ENCODE measurements at places on chromosomes 3 and 15.

DNA sequence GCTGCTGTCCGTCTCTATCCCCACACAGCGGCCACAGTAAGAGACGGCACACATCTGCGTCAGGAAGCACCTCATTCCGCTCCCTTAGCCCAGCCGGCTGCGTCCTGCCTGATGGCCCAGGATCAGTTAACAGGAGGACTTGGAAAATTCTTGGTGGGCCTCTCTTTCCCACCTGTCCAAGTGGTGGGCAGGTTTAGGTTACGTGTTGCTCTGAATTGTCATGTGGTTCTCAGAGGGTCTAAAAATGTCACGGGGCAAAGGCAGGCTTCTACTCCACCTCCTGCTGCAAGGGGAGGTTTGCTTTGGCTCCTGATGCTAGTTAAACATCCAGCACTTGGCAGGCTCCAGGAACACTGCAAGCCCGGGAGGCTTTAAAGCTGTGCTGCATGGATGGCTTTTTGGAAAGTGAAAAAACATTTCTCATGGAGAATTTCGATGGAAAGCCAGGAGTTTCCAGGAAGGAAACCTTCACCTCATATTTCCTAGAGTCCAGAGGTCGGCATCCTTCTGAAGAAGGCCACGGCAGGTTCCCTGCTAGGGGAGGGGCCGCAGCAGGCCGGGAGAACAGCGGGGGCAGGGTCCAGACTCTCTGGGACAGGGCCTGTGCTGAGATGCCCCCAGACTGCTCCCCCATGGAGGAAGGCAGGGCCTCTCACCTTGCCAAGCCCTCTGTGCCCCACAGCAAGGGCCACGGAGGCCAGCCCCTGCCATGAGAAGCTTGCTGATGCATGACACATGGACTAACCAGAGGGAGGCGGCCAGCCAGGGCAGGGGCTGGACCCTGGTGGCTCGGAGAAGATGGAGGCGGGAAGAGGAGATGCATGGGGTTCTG, 10.8 kb downstream of the CTSH start:
- no peak for DNase-seq

GRCh38 chr3:871651-872050, 221.2 kb upstream of the CNTN6 start:
- DNase-seq = no peak

DNA sequence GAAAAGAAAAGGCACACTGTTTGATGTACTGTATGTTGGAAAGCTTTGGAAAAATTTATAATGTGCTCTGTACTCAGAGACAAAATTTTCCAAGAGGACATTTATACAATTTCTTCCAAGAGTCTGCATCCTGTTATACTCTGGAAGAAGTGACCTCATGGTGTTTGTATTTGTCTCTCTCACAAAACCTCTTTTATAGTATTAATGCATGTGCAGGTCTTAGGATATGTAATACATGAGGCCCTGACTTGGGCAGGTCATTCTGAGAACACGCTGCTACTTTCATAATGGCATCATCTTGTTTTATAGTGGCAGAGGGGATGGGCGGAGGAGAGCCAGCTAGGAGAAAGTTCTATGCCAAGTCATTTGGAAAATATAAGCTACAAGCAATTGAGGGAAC, 72.0 kb upstream of the P3H2 start:
- DNase-seq = no peak

DNA sequence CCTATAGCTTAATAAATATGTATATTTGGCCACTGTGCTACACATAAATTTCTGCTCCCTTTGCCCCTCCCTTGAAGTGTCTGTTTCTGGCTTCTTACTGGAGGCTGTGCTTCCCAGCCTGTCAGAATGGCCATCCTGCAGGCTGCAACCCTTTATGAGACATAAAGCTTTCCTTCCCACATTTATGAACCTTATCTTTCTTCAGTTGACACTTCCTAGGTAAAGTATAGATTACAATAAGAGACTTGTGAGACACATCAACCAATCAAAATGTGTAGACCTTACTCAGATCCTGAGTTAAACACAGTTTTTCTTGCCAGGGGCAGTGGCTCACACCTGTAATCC, 29.5 kb downstream of the SCN11A start:
- no peak for DNase-seq

DNA sequence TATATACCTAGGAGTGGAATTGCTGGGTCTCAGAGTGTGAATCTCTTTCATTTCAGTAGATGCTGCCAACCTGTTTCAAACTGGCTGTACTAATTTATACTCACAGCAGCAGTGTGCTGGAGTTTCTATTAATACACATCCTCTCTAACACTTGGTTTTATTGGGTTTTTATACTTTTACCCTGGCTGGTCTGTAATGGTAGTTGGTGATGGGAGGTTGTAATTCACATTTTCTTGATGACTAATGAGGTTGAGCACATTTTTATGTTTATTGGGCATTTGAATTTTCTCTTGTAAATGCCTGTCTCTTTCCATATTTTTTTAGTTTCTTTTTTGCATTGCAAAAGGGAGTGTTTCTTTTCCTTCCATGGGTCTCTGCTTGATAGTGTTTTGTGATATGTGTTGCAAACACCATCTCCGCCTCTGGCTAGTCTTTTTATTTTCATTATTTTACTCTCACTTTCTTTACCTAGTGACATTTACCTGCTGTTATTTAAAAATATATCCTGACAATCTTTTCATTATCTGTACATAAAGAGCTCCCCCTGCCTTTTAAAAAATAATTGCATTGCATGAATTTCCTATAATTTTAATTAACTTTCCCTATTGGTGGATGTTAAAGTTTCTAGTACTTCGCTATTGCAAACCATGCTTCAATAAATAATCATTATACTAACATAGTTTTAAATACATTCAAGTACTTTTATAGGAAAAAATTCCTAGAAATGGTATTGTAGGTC, 49.0 kb upstream of the GCNT3 start:
- no peak for DNase-seq

DNA sequence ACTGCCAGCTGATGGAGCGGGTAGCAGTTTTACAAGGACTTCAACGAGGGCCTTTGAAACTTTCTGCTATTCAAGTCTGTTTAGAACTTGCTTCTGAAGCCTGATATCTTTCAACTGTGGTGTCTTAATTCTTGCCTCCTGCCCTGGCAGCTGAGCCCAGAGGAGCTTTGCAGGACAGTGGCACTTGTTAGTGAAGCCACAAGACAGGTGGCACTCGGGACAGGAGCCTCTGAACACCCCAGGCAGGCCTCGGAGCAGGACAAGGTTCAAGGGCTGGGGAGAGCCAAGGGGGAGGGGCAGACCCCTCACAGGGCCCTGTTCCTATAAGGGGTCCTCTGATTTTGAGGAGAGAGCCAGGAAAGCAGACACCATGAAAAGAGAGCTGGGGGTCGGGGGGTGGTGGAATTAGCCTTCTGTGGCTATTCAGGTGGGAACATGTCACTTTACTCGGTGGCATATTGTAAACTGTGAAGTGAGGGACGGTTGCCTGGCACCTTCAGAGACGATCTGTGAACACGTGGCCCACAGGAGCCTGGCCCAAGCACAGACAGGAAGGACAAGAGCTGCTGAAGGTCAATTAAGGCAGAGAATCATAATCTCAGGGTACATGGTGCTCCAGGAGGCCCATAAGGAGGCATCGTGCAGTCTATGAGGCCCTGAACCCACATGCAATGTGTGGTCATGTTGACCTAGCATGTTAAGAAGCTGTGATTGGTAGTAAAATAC, 30.1 kb upstream of the KY start:
- DNase-seq = no peak
